GM04503 (cell line): ENCODE measurements at places on chromosomes 5 and 9.

DNA sequence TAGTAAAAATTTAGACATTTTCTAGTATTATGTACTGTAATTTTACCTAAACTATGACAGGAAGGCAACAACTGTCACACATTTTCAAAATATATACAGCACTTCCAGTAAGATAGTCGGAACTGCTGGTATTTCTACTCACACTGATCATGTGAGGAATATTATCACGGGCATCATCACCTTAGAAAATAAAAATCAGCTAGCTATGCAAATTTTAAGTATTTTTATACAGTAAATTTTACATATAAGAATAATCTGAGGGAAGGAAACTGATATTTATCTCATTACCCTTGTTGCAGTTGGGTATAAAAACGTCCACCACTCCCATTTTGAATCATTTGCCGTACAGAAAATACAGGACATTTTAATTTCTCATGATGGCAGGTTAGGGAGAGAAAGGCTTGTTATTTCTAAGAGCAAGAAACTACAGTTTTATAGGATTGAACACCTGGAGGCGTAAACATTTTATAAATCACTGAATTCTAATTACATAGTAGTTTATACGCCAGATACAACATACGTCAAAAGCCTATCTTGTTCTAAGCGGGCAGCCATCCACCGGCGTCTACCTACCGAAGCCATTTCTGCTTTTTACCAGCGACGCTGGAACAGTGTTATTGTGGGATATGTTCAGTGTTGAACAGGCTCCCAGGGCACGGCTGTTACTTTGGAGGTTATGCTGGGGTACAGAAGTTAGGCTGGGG lies 729 bp upstream of the TNPO1 start:
- DNase-seq, result no peak

GRCh38 chr5:19531374-19531952 lies 456.5 kb downstream of the CDH18 start:
- no peak for DNase-seq

DNA sequence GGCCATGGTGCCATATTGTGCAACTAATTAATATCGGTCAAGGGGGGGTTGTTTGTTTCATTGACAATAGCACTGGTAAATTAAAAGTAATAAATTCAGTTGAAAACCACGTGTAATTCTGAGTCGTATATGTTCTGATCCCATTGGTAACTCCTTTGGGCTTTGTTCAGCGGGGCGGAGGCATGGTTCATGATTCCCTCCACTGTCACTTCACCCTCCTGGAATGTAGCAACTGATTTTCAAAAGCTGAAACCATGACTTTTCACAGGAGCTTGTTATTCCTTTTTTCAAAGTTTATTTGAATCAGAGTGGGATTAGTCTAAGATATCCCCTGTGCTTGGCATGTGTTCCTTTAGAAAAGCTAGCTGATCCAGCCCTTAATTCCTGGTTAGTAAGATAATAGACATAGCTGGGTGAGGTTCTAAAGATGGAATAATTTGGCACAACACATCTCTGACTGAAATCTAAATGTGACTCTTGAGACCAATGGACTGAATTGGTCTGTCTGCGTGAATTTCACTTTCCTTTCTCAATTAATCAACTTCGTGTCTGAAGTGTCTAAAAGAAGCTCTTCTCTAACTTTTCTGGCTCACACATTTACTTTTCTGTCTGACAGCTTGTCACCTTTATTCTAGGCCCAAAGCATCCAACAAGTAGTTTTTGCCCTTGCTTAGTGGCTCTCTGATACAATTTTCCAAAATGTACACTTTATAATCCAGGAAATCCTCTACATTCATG lies 185.7 kb upstream of the VCAN start:
- DNase-seq, result no peak

GRCh38 chr5:171968531-171968930 lies 37.9 kb downstream of the FBXW11 start:
- no peak for DNase-seq
